Heart right ventricle (tissue), 16 donors: ENCODE measurements at places on chromosomes 5 and 9. TPM values are rescaled to one million over a fixed set of nuclear protein-coding genes. Genes with fewer than 3 reads are reported as not detected.

Gene TNC
- 3.9 TPM for total RNA-seq

Gene PLAA
- total RNA-seq: 37.8 TPM

Gene CENPH
- 2.8 TPM for total RNA-seq

Gene LAMC3
- total RNA-seq: 0.16 TPM

Gene PARP8
- total RNA-seq: 5.6 TPM

Gene CNTNAP3B
- total RNA-seq: 13.5 TPM

Gene CAMK4
- 0.23 TPM for total RNA-seq

Gene SPINK7
- total RNA-seq: not detected

Gene APBA1
- 1.9 TPM for total RNA-seq

GRCh38 chr5:132428484-132429462 is 59.3 kb downstream of the SLC22A5 start:
- no peak overlapping the region for H3K4me3 ChIP-seq
- peak overlapping the region; percentile 64 for H3K27ac ChIP-seq
- peaks cover 100% of the 10 kb centered on the region for H3K4me1 ChIP-seq
- H3K27me3 ChIP-seq: no peaks in the 10 kb centered on the region
- DNase-seq: no peak

GRCh38 chr5:109601736-109602135 is 88.0 kb upstream of the MAN2A1 start:
- no peaks in the 10 kb centered on the region for H3K36me3 ChIP-seq
- no peak overlapping the region for H3K27ac ChIP-seq
- no peak for DNase-seq
- H3K4me1 ChIP-seq: no peaks in the 10 kb centered on the region

GRCh38 chr9:93963969-93964368 is 8.8 kb upstream of the BARX1 start:
- H3K4me1 ChIP-seq: peaks cover 18% of the 10 kb centered on the region
- H3K36me3 ChIP-seq: no peaks in the 10 kb centered on the region
- no peak for DNase-seq
- H3K4me3 ChIP-seq: no peak overlapping the region
- H3K27me3 ChIP-seq: peaks cover 22% of the 10 kb centered on the region
- H3K27ac ChIP-seq: no peak overlapping the region

GRCh38 chr5:85293145-85293785 is 908.6 kb upstream of the EDIL3 start:
- DNase-seq: no peak
- H3K27me3 ChIP-seq: no peaks in the 10 kb centered on the region
- H3K27ac ChIP-seq: no peak overlapping the region
- no peaks in the 10 kb centered on the region for H3K4me1 ChIP-seq
- peak overlapping the region; percentile 44 for H3K4me3 ChIP-seq

- no peak overlapping the region for H3K27ac ChIP-seq
- H3K4me1 ChIP-seq: no peaks in the 10 kb centered on the region
- H3K36me3 ChIP-seq: no peaks in the 10 kb centered on the region
- no peaks in the 10 kb centered on the region for H3K27me3 ChIP-seq
Measured at GRCh38 chr9:134251296-134252069, 74.8 kb upstream of the RXRA start.

- H3K4me1 ChIP-seq: peaks cover 7% of the 10 kb centered on the region
- no peak overlapping the region for H3K27ac ChIP-seq
- no peak for DNase-seq
- no peaks in the 10 kb centered on the region for H3K36me3 ChIP-seq
Measured at GRCh38 chr9:33751536-33752129, 43.7 kb upstream of the PRSS3 start.

- peaks cover 27% of the 10 kb centered on the region for H3K27me3 ChIP-seq
- H3K4me1 ChIP-seq: peaks cover 11% of the 10 kb centered on the region
- H3K27ac ChIP-seq: no peak overlapping the region
- DNase-seq: no peak
- H3K4me3 ChIP-seq: no peak overlapping the region
Measured at GRCh38 chr5:174338185-174339010, 292.9 kb downstream of the NSG2 start.

DNA sequence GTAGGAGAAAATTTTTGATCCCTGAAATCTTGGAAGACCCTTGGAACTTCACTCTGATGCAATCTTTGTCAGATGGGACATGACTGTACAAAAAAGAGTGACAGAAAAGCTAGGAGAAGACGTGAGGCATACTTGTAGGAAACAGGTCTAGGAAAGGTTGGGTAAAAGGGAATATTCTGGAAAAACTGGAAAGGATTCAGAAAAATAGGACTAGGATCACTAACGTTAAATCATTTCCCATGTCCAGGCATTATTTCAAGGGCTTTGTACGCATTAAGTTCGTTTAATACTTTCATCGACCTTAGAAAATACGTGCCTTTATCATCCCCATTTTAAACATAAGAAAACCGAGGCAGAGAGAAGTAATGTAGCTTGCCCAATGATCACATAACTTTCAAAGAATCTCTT is 2.9 kb downstream of the ALDH1A1 start:
- peaks cover 20% of the 10 kb centered on the region for H3K4me1 ChIP-seq
- H3K4me3 ChIP-seq: peak overlapping the region; percentile 52
- no peak overlapping the region for H3K27ac ChIP-seq
- DNase-seq: no peak
- H3K27me3 ChIP-seq: no peaks in the 10 kb centered on the region
- no peaks in the 10 kb centered on the region for H3K36me3 ChIP-seq

DNA sequence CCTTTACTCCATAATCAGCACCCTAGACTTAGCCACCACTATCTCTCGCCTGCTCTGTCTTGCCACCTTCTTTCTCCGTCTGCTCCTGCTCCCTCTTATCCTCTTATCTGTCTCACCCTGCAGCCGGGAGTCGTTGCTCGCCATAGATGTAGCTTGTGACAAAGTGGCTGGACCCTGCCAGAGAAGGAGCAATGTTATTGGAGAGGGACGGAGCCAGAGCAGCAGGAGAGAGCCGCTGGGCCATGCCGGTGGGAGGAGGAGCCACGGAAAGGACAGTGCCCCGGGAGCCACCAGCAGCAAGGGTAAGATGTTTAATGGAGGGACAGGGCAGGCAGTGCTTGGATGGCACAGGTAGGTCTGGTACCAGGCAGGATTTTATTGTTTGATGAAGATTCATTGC is 137.3 kb downstream of the SEC61B start:
- H3K36me3 ChIP-seq: no peaks in the 10 kb centered on the region
- H3K27ac ChIP-seq: peak overlapping the region; percentile 3
- no peaks in the 10 kb centered on the region for H3K27me3 ChIP-seq
- no peak overlapping the region for H3K4me3 ChIP-seq
- no peaks in the 10 kb centered on the region for H3K4me1 ChIP-seq
- DNase-seq: no peak

DNA sequence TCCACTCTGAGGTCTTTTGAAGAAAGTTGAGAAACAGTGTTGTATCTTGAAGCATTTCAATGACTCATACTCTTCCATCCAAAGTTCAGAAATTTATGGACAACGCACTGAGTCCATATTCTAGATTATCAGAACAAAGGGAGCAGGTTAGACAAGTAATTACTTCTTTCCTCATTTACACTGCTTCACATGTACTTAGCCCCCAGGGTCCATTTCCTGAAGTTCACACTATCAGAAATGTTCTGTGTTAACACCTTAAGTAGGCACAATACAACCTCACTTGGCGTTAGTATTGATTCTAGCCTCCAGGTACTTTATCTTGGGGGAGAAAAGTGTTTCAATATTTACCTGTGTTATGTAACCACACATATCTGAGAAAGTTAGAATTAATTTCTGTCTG is 487.9 kb upstream of the DMAC1 start:
- H3K36me3 ChIP-seq: no peaks in the 10 kb centered on the region
- no peaks in the 10 kb centered on the region for H3K4me1 ChIP-seq

DNA sequence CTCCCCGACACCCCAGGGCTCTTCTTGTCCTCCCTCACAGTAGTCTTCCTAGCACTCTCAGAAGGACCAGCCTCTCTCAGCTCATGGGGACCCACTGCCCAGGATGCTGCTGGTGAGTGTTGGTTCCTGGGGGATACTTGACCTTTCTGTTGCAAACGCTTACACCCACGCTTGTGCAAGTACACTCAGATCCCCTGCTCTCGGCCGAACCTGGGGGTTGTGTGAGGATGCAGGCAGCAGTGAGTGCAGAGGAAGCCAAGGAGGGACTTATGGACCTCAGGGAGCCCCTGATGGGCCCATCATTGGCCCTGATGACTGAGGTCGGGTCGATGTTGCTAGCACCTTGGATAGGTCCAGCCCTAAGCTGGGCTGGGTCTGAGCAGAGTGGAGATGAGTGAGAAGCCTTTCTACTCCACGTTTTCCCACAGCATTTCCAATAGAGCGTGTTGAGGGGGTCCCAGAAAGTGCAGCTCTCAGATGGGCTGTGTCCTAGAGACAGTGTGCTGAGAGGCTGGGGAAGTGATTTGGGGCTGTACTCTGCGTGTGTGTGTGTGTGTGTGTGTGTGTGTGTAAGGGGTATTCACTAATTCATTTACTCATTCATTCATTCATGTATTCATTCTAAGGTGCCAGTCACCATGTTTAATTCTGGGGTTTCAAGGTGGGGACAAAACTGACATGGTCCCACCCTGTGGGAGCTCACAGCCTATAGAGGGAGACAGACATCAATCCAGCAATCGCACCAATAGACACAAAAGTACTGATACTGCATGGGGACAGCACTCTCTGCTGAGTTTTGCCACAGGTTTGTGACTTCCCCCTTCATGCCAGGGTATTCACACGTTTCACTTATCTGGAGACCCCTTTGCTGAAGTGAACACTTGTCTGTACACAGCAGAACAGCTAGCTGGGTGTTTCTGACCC is 25.2 kb upstream of the PITX1 start:
- no peak overlapping the region for H3K4me3 ChIP-seq
- DNase-seq: no peak
- no peaks in the 10 kb centered on the region for H3K36me3 ChIP-seq
- no peak overlapping the region for H3K27ac ChIP-seq
- no peaks in the 10 kb centered on the region for H3K4me1 ChIP-seq

GRCh38 chr9:113996531-113997001 is 81.5 kb downstream of the AMBP start:
- DNase-seq: no peak
- no peaks in the 10 kb centered on the region for H3K36me3 ChIP-seq
- H3K27me3 ChIP-seq: no peaks in the 10 kb centered on the region
- no peak overlapping the region for H3K27ac ChIP-seq
- H3K4me3 ChIP-seq: no peak overlapping the region

DNA sequence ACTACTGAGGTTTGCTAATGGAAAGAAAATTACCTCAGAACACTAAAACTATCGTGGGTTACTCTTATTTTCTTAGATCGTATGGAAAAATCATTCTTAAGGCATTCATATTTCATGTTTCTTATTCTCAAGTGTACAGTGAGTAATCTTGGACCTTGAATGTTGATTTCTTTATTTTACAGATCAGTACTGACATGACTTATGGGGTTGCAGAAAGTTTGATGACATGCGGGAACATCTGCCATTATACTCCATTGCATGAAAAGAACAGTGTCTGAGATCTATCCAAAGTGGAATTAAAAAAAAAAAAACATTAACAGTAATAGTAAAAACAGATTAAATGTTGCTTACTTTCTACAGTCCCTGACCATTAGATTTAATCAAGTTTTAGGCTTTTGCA is 1290.2 kb upstream of the WWC1 start:
- H3K27ac ChIP-seq: no peak overlapping the region
- DNase-seq: no peak
- no peak overlapping the region for H3K4me3 ChIP-seq
- H3K36me3 ChIP-seq: no peaks in the 10 kb centered on the region

DNA sequence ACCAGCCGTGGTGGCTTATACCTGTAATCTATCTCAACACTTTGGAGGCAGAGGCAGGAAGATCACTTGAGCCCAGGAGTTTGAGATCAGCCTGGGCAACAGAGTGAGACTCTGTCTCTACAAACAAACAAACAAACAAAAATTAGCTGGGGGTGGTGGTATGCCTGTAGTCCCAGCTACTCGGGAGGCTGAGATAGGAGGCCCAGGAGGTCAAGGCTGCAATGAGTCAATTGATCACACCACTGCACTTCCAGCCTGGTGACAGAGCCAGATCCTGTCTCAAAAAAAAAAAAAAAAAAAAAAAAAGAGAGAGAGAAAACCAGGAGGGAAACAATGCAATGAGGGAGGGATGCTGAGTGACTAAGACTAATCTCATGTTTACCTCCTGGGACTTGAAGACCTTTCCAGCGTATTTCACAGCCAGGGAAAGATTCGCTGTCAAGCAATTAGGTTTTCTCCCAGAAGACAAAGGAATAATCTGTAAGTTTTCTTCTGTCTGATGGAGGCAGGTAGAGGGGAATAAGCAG is 51.1 kb upstream of the MIER3 start:
- H3K27me3 ChIP-seq: peaks cover 2% of the 10 kb centered on the region
- no peaks in the 10 kb centered on the region for H3K4me1 ChIP-seq
- H3K4me3 ChIP-seq: no peak overlapping the region
- no peaks in the 10 kb centered on the region for H3K36me3 ChIP-seq
- H3K27ac ChIP-seq: no peak overlapping the region
- no peak for DNase-seq

DNA sequence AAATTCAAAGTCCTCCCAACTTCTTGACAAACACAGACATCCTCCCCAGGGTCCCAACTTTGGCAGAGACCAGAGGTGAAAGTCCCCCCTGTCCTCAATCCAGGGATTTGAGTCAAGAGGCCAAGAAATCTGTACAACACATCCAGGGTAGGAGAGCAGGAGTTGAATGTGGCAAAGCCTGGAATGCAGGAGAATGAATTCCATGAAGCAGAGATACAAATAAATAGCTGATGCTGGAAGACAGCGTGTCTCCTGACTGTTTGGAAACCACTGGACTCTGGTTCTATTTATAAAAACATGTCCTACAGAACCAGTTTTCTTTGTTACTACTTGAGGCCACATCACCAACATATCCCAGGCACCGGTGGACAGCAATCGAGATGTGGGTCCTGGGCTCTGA is 43.7 kb upstream of the SLIT3 start:
- H3K4me3 ChIP-seq: no peak overlapping the region
- H3K27ac ChIP-seq: no peak overlapping the region
- H3K36me3 ChIP-seq: no peaks in the 10 kb centered on the region
- no peaks in the 10 kb centered on the region for H3K4me1 ChIP-seq

GRCh38 chr9:121645003-121645402 is 6.4 kb upstream of the DAB2IP start:
- peaks cover 83% of the 10 kb centered on the region for H3K4me1 ChIP-seq
- DNase-seq: no peak
- H3K27ac ChIP-seq: no peak overlapping the region
- no peak overlapping the region for H3K4me3 ChIP-seq
- H3K36me3 ChIP-seq: no peaks in the 10 kb centered on the region

DNA sequence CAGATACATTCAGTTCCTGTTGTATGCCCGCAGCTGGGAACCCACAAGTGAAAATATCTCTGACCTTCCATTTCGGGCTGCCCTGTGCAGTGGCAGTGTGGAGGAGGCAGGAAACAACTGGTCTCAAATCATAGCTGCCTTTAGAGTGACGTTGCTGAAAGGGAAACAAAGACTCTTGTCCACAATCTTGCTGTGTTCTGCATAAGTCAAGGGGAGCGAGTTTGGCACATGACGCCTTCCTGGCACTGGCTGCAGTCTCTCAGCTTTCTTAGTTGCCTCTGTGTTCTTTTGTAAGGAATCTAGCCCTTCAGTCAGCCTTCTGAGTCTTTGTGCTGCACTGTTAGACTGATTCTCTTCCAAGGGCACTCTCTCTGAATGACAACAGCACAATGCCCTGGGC is 24.0 kb downstream of the ADAMTS16 start:
- no peak overlapping the region for H3K4me3 ChIP-seq
- no peaks in the 10 kb centered on the region for H3K36me3 ChIP-seq
- H3K27me3 ChIP-seq: peaks cover 3% of the 10 kb centered on the region
- no peak for DNase-seq
- no peaks in the 10 kb centered on the region for H3K4me1 ChIP-seq

GRCh38 chr9:25861421-25861820 is 183.2 kb upstream of the TUSC1 start:
- DNase-seq: no peak
- no peak overlapping the region for H3K4me3 ChIP-seq
- no peaks in the 10 kb centered on the region for H3K27me3 ChIP-seq
- no peaks in the 10 kb centered on the region for H3K4me1 ChIP-seq
- no peaks in the 10 kb centered on the region for H3K36me3 ChIP-seq
